ENCODE measurements at places on chromosomes 11 and 22.

DNA sequence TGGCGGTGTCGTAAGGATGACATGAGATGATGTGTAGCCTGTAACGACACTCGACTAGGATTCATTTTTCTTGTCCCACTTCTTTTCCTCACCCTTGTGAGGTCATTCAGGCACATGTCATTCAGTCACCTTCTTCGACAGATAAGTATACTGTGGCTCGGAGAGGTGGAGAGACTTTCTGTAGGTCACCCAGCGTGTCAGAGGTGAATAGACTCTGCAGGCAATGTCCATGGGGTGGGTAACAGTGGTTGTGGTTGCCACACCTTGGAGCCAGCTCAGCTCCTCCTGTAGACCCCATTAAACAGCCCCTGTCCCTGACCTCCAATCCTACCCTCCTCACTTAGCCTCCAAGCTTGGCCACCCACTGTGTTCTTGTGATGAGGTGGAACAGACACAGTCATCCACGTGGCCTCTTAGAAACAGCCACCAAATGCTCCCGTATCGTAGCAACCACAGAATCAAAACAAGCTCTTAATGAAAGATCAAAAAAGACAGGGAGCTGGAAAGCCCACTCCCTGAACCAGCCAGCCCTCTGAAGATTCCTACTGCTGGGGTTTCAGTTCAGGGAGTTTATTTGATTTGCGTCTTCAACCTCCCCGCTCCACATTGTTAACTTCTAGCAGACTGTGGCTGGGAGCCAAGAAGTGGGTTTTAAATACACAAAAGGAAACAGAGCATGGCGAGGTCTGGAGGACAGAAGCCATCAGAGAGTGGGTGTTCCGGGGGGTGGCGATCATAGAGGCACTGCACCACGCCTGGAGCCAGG is 89.0 kb upstream of the GRK3 start:
- DNase-seq, result no peak

DNA sequence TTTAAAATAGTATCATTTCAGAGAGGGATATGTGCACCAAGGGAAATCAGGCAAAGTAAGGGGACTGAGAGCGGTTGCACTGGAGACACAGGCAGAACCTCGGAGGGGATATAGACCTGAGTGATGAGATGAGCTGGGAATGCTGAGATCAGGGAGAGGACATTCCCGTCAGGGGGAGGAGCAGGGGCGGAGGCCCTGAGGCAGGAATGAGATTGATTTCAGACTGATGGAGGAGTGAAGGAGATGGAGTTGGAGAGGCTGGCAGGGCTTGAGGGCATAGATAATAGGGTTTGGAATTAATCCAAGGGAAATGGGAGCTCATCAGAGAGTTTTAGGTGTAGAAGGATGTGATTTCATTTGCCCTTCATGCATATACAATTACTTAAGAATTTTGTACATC is 13.2 kb downstream of the CD6 start:
- no peak for DNase-seq

- peak; percentile 29 for DNase-seq
These were observed 94.0 kb upstream of the APOA1 start for GRCh38 chr11:116931206-116931953.

DNA sequence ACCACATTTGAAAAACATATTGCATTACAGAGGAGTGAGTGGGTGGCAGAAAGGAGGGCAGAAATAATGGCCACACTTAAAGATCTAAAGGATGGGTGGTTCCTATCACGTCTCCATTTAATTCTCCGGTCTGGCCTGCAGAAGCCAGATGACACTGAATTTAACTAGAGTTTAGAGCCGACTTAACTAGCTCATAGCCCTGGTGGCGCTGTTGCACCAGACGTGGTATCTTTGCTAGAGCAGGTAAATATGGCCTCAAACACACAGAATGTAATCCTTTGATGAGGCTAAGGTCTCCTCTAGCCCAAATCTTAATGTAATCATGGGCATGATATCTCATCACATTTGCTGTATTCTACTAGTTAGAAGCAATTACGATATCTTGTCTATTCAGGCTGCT is 51.5 kb upstream of the GAL start:
- peak; percentile 10 for DNase-seq

DNA sequence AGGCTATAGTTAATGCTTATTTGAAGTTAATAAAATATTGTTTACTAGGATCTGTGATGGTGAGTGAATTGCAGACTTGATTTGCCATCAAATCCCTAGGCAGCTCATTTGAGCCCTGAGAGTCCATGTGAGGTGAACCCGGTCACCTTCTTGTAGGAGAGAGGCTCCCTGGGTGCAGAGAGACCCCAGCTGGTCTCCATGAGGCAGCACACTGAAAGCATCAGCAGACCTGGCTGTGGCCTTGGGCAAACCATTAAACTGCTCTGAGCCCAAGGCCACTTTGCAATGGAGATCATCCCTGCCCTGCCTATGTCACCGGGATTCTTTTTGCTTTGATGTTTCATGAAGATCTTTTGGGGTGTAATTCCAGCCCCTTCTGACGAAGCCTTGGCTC is 125.2 kb downstream of the MICAL2 start:
- DNase-seq, result no peak
